ENCODE measurements at places on chromosomes 12 and 14. TPM values are rescaled to one million over a fixed set of nuclear protein-coding genes. Genes with fewer than 3 reads are reported as not detected.
A peak's percentile ranks its signal among the peaks of the same experiment; 100 is the strongest.

DNA sequence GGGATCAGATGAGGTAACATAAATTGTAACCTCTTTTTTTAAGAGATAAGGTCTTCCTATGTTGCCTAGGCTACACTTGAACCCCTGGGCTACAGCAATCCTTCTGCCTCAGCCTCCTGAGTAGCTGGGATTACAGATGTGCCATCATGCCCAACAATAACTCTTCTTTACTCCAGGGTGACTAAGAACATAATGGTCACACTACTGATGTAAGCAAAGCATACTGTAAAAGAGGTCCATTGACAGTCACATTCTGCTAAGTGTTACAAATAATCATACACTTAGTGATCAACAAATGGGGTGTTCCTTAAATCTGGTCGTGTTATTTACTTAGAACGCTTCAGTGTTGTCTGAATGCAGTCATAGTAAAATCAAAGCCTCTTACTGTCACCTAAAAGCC, 68.9 kb downstream of the EPS8 start:
- no peak overlapping the region for H3K4me3 ChIP-seq
- H3K36me3 ChIP-seq: no peaks in the 10 kb centered on the region
- no peaks in the 10 kb centered on the region for H3K27me3 ChIP-seq
- no peak for DNase-seq
- H3K27ac ChIP-seq: no peak overlapping the region
- peaks cover 24% of the 10 kb centered on the region for H3K4me1 ChIP-seq

GRCh38 chr14:40525314-40525713, 1081.4 kb upstream of the LRFN5 start:
- no peaks in the 10 kb centered on the region for H3K4me1 ChIP-seq
- no peak for DNase-seq
- H3K36me3 ChIP-seq: no peaks in the 10 kb centered on the region
- no peak overlapping the region for H3K4me3 ChIP-seq
- no peak overlapping the region for H3K27ac ChIP-seq

DNA sequence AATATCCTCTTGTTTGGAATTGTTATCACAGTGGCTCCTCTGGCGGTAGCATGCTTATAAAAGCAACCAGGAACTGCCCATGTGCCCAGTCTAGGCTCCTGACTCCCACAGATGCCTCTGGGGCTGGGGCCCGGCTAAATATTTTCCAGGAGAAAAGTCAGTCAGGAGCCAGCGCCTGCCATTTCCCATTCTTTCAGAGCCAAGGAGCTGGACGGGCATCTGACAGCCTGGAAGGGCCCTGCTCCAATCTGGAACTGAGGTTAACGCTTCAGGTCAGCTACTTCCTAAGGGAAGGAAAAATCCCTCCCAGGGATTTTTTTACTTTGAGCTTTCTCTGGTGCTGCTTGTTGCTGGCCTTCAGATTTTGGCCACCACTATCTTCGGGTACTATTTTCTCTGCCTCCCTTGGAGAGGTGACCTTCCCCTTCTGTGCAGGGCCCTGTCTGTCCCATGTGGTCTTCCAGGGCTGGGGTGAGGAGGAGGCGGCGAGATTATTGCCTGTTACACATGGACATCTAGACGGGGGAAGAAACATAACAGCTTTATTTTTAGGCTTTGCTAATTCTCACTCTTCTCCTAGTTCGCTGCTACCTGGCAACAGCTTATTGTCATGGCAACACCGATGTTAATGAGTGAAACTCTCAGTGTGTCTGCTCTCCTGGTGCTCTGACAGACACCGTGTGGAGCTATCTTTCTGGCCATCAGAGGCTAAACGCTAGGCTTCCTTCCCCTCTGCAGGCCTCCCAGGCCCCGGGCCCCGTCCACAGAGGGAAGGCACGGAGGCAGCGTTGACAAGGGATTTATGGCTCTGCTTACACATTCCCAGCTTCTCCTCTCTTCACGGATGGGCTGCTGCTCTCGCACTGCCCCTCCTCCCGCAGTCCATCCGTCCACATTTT, 160.4 kb downstream of the CACNA1C start:
- no peaks in the 10 kb centered on the region for H3K27me3 ChIP-seq
- H3K27ac ChIP-seq: peak overlapping the region; percentile 94
- no peak overlapping the region for H3K4me3 ChIP-seq
- peaks cover 26% of the 10 kb centered on the region for H3K4me1 ChIP-seq
- peak; percentile 81 for DNase-seq

DNA sequence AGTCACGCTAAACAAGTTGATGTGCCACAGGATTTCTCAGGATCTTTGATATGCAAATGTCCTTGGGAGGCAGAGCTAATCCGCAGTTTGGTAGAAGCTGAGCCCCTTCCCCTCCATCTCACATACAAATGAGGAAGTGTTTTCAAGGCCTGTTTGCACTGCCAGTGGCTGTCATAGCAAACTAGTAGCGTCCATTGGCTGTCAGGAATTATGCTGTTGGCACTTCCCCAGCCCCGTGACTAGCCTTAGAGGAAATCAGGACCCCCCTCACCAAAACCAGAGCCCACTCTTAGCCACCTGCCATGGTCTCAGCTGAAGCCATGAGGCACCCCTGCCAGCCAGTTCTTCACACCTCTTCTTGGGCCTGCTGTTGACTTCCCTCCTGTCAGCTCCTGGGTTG, 253.9 kb downstream of the CACNA1C start:
- no peak overlapping the region for H3K4me3 ChIP-seq
- no peaks in the 10 kb centered on the region for H3K27me3 ChIP-seq
- H3K4me1 ChIP-seq: peaks cover 33% of the 10 kb centered on the region
- no peak for DNase-seq
- H3K27ac ChIP-seq: no peak overlapping the region

The LTBR gene
- 0.10 TPM for polyA plus RNA-seq

DNA sequence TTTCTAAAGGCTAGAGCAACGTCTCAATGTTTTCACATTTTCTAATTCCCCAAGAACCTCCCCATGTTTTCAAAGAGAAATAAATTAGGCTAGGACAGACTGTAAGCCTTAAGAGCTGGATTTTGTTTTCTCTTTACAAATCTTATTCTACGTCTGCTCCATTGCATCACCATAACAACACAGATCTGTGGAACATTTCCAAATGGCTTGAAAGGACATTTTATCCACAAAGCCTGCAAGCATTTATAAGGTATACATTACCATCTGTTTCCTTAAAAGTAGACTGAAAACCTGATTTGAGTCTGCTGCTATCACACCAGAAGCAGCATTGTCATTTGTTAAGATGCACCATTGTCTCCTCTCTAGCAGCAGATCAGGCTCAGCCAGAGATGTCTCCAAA, 115.3 kb upstream of the PLEKHA5 start:
- no peak for DNase-seq
- H3K4me1 ChIP-seq: no peaks in the 10 kb centered on the region
- H3K36me3 ChIP-seq: no peaks in the 10 kb centered on the region
- H3K4me3 ChIP-seq: no peak overlapping the region
- H3K27ac ChIP-seq: no peak overlapping the region

The SERPINA10 gene
- polyA plus RNA-seq: not detected

- H3K27me3 ChIP-seq: no peaks in the 10 kb centered on the region
- H3K27ac ChIP-seq: no peak overlapping the region
- H3K4me3 ChIP-seq: no peak overlapping the region
- H3K4me1 ChIP-seq: peaks cover 8% of the 10 kb centered on the region
Observed at GRCh38 chr12:7091660-7092228, 501 bp downstream of the C1R start.

DNA sequence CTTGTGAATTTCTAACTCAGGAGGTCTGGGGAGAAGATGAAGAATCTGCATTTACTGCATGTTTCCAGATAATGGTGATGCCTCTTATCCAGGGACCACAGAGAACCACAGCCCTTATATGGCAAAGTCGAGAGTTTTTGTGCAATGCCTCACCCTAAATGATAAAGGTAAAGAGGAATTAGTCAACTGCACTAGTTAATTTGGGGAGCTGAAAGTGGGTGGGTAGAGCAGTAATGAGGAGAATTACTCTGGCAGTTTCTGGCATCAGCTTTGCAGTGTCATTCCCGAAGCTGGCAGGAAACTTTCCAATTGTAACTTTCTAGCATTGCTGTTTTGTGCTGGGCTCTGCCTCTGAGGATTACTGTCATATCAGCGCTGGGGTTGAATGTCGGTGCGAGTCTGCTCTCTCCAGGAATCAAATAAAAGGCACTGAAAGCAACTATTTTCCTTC, 10.3 kb downstream of the EGLN3 start:
- H3K27me3 ChIP-seq: no peaks in the 10 kb centered on the region
- no peak overlapping the region for H3K27ac ChIP-seq

The GPHN gene
- polyA plus RNA-seq: 6.9 TPM
